ENCODE measurements at places on chromosomes 16 and 17.
A peak's percentile ranks its signal among the peaks of the same experiment; 100 is the strongest.

DNA sequence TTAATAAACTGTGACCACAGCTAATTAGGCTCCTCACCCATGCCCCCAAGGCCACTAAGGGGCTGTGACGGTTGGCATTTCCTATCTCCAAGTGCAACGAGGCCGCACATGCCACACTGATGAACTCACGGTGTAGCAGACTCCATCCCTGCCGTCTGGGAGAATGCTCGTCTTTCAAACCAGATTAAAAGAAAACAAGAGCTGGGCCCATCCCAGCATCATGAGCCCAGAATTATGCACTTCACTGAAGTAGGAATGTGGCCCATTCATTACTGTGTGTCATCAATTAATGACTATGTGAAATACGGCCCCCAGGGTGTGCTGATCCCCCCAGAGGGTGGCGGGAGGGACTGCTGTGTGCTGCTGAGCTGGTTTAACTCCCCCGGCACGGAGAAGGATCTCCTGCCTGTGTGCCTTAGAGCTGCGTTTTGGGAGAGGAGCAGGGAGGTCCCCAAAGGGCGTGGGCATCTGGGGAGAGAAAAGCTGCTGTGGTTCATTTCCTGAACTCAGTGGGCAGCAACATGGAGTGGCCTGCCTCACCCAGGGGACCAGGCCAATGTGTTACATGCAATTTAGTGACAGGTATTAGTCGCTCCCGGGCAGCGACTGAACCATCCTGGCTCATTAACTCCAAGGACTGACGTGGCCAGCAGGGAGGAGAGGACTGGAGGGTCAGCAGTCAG lies 194.5 kb downstream of the FOXL1 start:
- DNase-seq, result no peak

- DNase-seq, result no peak
These were observed 19.8 kb downstream of the REXO5 start for GRCh38 chr16:20826039-20826566.

GRCh38 chr16:27326738-27327585 lies 13.2 kb downstream of the IL4R start:
- no peak for DNase-seq

DNA sequence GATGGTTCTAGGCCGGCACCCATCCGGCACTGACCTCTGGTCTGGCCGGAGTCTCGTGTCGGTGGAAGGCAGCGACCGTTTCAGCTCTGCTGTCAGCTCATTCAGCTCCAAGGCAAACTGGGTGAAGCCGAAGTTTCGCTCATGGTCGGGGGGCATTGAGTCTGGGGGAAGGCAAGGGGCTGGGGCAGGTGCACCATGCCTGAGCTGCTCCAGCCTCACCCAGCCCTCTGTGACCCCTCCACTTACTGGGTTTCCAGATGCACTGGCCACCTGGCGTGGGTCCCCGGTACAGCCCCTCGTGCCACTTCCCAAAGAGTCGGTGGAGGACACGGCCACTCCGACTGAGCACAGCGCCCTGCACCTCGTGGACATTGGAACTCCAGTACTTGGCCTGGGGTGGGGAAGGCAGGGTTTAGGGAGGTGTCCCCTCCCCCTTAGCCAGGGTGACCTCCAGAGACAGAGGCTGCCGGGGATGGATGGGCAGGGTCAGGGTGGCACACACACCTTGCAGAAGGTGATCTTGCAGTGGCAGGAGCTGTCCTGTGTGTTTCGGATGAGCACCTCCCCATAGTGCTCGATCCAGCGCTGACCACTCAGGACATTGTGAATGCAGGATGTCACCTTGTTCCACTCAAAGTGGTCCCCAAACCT lies 12.6 kb downstream of the OSBPL7 start:
- no peak for DNase-seq

- no peak for DNase-seq
These were observed 33.5 kb upstream of the SREBF1 start for GRCh38 chr17:17870247-17870646.

DNA sequence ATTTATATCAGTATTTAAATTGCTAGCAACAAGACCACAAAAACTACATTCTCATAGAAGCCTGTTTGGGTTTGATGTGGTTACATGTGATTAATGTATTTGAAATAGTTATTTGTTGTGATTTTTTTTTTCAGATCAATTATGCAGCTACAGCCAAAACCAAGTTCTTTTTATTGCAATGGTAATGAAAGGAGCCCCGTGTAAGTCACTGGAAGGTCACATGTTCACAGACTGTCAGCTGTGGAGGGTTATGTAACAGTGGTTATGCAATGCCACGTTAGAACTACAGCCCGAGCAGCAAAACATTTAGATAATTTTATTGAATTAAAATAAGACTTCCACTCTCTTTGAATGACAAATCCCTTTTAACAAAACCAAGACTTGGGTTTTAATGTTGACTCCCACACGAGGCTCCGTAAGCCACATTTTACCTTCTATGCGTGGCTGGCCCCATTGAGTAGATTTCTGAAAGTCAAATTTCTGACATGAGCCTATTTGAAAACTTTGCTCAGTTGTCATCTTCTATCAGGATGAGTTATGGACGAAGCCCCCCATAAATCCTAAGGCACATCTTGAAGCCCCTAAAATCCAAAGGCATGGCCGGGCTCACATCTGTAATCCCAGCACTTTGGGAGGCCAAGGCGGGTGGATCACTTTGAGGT lies 41.8 kb upstream of the SEC14L1 start:
- no peak for DNase-seq

GRCh38 chr16:64153718-64154117 lies 968.1 kb downstream of the CDH11 start:
- no peak for DNase-seq

DNA sequence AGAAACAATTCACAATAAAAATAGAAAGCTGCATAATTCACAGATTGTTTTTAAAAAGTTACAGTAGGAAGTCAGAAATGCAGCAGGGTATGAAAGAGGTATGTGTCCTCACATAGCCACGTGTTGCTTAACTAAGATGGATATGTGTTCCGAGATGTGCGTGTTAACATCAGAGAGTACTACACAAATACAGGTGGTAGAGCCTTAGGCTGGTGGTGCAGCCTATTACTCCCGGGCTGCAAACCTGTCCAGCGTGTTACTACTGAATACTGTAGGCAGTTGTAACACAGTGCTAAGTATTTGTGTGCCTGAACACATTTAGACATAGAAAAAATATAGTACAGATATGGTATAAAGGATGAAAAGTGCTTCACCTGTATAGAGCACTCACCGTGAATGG lies 46.4 kb downstream of the USP10 start:
- no peak for DNase-seq

DNA sequence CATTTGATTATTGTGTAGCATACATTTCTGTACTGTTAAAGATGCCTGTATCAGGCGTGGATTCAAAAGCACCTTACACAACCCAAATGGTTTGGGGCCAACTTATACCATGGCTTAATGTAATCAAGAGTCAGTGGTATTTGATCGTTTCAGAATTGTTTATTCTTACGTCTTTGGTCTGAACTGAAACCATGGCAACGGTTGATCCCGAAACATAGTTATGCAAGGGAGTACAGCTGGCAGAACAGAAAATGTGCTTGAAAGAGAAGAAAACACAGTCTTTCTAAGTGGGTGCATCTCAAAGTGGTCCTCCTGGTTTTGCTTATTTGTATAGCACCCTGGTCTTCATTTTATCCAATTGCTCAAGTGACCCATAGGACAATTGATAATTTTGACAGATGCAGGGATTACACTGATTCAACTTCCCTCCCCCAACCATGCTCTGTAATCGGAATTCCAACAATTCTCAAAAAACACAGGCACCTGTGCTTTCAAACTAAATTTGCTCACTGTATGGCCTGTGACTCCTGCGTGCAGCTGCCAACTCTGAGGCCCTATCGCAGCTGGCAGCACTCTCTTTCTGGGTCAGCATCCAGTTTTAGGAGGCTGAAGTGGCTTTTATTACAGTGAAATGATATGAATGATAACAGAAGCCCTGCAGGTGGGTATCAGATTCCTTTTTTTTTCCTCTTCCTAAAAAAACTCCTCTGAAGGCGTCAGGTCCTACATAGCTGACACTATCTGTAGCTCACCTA lies 77.0 kb upstream of the AXIN2 start:
- DNase-seq, result no peak

GRCh38 chr16:77970371-77970770 lies 52.0 kb upstream of the CLEC3A start:
- no peak for DNase-seq

DNA sequence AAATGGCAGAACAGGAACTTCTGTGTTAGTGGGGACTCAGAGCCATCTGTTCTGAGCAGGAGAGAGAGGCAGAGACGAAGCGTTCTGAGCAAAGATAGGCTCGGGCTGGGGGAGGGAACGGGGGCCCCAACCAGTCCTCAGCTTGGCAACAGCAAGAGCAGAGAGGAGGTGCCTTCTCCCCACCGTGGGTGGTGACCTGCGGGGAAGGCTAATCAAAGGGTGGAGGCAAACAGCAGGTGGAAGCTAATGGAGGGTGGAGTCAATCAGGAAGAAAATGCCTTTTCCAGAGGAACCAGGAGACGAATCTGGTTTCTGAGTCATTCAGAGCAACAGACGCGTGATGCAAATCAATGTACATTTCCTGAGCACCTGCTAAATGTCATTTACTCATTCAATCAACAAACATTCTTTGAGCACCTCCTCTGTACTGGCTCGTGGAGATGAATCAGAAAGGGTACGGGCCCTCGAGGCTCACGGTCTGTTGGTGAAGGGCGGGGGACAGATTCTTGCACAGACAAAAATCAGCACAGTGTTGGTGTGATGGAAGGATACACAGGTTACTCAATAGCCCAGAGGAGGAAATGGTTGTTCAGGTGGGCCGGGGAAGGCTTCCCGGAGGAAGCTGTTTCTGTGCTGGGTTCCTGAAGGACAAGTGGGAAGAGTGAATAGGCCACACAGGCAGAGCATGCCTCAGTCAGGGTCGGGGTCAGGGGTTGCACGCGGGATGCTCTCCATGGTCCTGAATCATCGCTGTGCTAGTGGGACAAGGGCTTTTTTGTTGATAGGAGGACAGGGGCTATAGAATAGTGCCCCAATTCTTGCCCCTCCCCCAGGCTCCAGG lies 5.7 kb upstream of the SPNS2 start:
- no peak for DNase-seq

DNA sequence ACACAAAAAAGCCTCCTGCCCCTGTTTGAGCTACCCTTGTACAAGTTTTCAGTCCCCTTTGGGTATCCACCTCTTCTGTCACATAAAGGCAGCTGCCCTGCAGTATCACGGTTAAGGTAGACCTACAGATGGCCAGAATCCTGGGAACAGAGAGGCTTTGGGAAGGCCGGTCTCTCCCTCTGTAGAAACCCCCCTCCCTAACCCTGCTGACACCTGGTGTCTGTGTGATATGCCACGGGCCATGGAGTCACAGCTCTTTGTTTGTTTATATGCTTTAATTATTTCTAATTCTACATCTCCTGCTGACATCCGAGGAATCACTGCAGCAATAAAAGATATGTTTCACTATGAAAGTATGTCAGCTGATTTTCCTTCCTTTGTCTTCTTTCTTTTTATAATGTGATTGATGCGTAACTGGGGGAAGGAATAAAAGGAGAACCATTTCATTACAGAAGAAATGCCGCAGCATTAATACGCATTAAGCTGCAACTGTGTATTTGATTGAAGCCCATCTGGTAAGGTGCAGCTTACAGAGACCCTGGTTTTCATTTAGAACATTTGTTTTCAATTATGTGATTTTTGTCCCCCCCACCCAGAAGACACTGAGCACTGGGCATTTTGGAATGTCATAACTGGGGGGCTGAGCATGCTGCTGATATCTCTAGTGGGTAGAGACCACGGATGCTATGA lies 142.1 kb downstream of the SLC39A11 start:
- DNase-seq, result no peak

DNA sequence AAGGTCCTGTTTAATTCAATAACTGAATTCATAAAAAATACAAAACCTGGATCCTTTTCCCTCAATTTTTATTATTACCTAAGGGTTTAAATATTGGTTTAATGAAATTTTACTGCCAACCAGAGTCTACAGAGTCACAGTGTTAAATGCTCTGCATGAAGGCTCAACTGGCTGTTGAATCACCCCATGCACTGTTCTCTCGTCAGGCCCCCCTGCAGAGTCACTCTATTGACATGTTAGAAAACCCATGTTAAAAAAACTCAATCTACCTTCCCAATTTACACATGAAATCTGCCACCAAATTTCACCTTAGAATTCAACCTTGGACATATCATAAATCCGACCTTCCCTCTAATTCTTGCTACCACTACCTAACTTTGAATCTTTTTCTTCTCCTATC lies 43.3 kb upstream of the ULK2 start:
- no peak for DNase-seq

GRCh38 chr17:67123699-67124098 lies 79.3 kb downstream of the CACNG1 start:
- DNase-seq, result no peak

GRCh38 chr16:2194852-2195321 lies 1.5 kb downstream of the CASKIN1 start:
- DNase-seq, result peak; percentile 80

DNA sequence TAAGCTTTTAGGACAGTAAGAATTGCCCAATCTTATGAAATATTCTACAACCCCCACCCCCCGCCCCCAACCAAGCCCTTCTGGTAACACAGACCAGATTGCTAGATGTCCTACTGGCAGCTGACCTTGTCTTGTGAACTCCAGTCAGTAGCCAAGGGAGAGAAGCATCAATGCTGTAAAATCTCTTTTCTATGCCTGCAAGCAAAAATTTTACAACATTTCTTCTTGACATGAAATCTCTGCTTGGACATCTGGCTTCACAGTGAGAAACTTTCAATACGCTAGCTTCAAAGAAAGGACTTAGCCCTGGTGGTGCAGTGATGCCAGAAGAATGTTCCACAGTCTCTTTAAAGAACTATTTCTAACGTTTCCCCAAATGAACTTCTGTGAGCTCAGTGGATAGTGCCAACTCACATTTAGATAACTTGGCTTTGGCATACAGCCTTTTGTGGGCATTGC lies 169.3 kb upstream of the AXIN2 start:
- no peak for DNase-seq

DNA sequence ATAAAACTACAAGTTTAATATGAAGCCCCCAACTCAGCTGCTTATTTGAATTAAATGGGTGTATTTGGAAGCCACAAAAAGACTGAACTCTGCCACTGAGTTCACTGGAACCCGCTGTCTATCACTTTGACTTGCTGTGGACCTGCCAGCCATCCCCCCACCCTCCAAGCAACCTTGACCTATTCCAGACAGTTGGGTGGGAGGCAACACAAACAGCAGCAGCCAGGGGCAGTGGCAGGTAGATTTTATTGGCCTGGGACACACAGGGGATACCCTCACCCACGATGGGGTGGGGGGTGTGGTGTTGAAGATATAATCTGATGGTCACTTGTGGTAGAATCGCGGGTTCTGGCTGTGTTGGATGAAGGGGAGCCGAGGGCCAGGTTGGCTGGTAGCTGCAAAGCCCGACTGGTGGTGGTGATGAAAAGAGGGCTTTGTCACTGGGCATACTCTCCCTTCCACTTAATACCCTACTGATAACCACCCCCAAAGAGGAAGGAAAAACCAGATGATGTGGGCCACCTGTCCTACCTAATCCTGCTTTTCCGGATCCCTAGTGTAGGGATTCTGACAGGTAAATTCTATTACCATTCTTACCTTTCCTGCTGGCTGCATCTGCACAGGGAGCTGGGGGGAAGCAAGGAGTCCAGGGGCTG lies 2.6 kb downstream of the GPS2 start:
- no peak for DNase-seq

GRCh38 chr16:3503523-3503922 lies 2.7 kb downstream of the CLUAP1 start:
- DNase-seq, result no peak
